ENCODE measurements at places on chromosomes 5 and 9. TPM values are rescaled to one million over a fixed set of nuclear protein-coding genes. Genes with fewer than 3 reads are reported as not detected.
A peak's percentile ranks its signal among the peaks of the same experiment; 100 is the strongest.

GRCh38 chr9:99052815-99053715 is 51.8 kb upstream of the TGFBR1 start:
- DNase-seq, result no peak
- peaks cover 47% of the 10 kb centered on the region for H3K4me1 ChIP-seq
- peaks cover 2% of the 10 kb centered on the region for H3K27me3 ChIP-seq
- H3K27ac ChIP-seq, result no peak overlapping the region
- H3K4me3 ChIP-seq, result no peak overlapping the region
- H3K36me3 ChIP-seq, result no peaks in the 10 kb centered on the region

GRCh38 chr5:59799668-59800346 is 93.7 kb downstream of the PDE4D start:
- peaks cover 7% of the 10 kb centered on the region for H3K27me3 ChIP-seq
- no peak overlapping the region for H3K4me3 ChIP-seq
- H3K36me3 ChIP-seq, result no peaks in the 10 kb centered on the region
- H3K4me1 ChIP-seq, result no peaks in the 10 kb centered on the region
- no peak overlapping the region for H3K27ac ChIP-seq

The SLC46A2 gene
- total RNA-seq, result not detected

- no peak for DNase-seq
- H3K27ac ChIP-seq, result no peak overlapping the region
Measured at GRCh38 chr5:117266280-117266679, 691.7 kb upstream of the SEMA6A start.

GRCh38 chr9:134316449-134317160 is 9.7 kb upstream of the RXRA start:
- DNase-seq, result no peak
- H3K27me3 ChIP-seq, result no peaks in the 10 kb centered on the region
- no peaks in the 10 kb centered on the region for H3K4me1 ChIP-seq
- no peaks in the 10 kb centered on the region for H3K36me3 ChIP-seq
- no peak overlapping the region for H3K27ac ChIP-seq

The SLC1A3 gene
- 0.99 TPM for total RNA-seq

DNA sequence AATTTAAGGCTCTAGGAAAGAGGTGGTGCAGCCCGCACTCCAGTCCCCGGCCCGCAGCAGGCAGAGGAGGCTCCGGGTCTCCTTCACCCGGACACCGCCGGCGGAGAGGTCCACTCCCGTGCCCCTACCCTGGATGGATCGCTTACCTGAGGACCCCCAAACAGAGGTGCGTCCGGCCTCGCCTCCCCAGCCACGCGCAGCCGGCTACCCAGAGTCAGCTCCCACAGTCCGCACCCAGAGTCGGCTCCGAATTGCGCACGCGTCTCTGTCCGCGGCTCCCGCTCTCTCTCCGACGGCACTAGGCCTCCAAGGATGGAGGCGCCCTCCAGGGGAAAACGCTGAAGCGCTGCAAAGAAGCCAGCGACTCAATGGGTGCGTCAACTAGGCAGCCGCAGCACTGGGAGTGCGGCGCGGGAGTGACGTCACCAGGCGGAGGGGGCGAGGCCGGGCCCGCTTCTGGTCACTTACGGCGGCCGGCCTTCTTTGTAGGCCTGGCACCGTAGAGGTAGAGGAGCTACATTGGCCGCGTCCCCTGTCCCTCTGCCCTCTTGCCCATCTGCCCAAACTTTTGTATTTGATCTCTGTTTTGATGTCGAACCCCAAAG is at the start of gene ELP1:
Gene ELP1, minus strand, starts transcription at position 407 of the 605 bp plus-strand sequence. CDS start 2,978 bp downstream, outside the sequence.
- H3K4me1 ChIP-seq, result peaks cover 27% of the 10 kb centered on the region
- peaks cover 5% of the 10 kb centered on the region for H3K36me3 ChIP-seq
- peak within 1 kb of the TSS; percentile 92 for H3K27ac ChIP-seq
- peak; percentile 94 for DNase-seq

The OR1J2 gene
- not detected for total RNA-seq

The PROB1 gene
- total RNA-seq, result 1.2 TPM

DNA sequence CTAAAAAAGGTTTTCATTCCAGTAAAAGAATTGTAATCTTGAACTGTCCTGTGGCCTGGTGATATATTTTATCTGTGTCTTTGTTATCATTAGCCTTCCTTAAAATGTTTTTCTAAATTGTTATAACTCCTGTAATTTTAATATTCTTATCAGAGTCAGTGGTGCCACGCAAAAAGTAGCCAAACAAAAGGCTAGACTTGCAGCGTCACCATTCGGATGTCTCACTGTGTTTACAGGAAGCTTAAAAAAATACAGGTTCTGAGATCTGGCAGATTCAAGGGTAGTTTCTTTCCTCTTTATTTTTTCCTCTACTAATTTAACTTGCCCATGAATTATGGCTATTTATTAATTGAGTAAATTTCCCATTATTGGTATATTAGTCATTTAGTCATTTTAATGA is 362.3 kb downstream of the MAT2B start:
- H3K27ac ChIP-seq, result no peak overlapping the region
- H3K27me3 ChIP-seq, result no peaks in the 10 kb centered on the region
- no peaks in the 10 kb centered on the region for H3K4me1 ChIP-seq
- no peak for DNase-seq
- no peak overlapping the region for H3K4me3 ChIP-seq

DNA sequence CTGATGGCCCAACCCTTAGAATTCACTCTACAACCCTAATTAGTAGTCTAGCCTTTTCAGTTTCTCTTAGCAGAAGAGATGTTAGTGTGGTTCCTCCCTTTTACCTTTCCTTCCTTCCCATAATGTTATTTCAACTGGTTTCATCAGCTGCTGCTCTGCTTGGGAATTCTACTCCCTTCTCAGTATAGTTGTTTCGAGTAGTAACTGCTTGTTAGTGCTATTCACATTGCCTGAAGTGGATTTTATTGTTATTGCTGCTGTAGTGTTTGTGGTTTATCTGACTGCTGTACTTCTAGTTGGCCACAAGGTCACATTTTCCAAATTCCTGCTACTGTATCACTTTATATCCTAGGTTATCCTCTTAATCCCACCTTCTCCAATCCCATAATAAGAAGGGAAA is 29.7 kb downstream of the SMIM15 start:
- H3K27ac ChIP-seq, result no peak overlapping the region
- no peak overlapping the region for H3K4me3 ChIP-seq
- no peaks in the 10 kb centered on the region for H3K27me3 ChIP-seq
- DNase-seq, result no peak
- H3K36me3 ChIP-seq, result peaks cover 4% of the 10 kb centered on the region
- H3K4me1 ChIP-seq, result no peaks in the 10 kb centered on the region

The ARID3C gene
- total RNA-seq, result 0.37 TPM

The IL3 gene
- not detected for total RNA-seq

DNA sequence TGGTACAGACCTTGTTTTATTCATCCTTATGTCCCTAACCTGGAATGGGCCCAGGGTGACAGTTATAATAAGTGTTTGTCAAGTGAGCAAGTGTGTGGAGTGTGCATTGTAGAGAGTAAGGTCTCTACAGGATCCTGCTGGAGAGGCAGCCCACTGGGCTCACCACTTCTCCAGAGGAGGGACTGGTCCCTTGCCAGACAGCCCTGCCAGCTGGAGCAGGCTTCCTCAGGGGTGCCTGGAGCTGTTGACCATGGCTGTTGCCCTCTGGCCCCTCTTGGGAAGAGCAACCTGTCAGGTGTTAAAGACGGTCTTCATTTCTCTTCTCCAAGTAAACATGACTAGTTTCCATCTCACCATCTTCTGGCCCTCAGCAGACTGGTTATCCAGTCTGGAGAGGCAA is 20.0 kb downstream of the IRF1 start:
- no peaks in the 10 kb centered on the region for H3K27me3 ChIP-seq
- no peak overlapping the region for H3K27ac ChIP-seq
- peaks cover 9% of the 10 kb centered on the region for H3K36me3 ChIP-seq

DNA sequence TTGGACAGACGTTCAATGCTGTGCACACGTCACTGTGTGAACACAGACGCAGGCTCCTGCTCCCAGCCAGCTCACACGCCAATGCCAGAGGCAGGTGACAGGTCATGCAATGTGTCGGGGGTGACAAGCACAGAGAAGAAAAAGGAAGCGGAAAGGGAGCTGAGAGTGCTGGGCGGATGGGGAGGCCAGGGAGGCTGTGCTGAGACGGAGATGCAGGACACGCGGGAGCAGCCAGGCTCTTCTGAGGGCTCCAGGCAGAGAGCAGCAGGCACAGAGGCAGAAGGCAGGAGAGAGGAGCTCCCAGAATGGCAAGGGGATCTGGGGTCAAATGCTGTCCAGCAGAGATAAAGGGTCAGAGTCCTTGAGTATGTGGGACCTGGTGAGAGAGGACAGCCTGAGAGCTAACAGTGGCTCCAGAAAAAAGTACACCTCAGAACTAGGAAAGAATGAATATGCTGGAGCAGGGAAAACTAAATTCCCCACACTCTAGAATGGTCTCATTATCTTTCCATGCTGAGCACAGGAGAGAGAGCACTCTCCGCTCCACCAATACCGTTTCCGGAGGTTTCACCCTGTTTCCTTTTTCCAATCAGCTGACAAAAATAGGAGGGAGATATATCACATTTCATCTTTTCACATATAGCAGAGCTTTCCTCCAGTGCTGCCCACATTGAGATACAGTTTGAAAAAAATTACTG is 32.8 kb upstream of the NSMF start:
- H3K4me1 ChIP-seq, result peaks cover 3% of the 10 kb centered on the region
- no peak overlapping the region for H3K4me3 ChIP-seq
- DNase-seq, result no peak
- H3K27me3 ChIP-seq, result no peaks in the 10 kb centered on the region
- H3K36me3 ChIP-seq, result no peaks in the 10 kb centered on the region

DNA sequence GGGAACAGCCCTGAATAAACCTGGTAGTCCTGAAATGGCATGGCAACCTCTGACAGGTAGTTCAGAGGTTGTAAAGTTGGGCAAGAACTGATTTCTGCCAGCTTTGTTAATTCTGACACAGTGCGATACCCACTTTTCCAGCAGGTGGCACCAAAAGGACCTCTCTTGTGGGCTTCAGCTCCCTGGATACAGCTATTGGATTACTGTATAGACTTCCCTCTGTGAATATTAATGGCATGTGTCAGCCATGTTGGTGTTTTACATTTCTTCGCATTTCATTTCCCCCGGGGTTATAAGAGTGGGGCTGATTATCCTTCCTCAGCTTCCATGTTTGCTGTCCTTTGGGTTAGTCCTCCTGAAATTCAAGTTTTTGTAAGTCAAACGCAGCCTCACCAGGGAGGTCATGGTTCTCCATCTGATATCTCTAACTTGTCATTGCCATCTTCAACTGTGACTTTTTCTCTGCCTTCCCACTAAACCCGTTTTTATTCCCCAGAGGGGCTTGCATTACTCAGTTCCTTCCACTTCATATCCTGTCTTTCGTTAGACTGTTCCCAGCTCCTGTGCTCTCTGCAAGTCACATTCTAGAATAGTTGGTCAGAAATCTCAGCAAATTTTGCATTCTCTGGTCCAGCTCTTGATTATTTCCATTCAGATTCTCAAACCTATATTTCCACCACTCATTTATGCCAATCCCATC is 135.6 kb downstream of the LIFR start:
- peaks cover 16% of the 10 kb centered on the region for H3K27me3 ChIP-seq
- H3K4me3 ChIP-seq, result no peak overlapping the region
- H3K27ac ChIP-seq, result no peak overlapping the region
- peak; percentile 65 for DNase-seq
- H3K36me3 ChIP-seq, result no peaks in the 10 kb centered on the region

DNA sequence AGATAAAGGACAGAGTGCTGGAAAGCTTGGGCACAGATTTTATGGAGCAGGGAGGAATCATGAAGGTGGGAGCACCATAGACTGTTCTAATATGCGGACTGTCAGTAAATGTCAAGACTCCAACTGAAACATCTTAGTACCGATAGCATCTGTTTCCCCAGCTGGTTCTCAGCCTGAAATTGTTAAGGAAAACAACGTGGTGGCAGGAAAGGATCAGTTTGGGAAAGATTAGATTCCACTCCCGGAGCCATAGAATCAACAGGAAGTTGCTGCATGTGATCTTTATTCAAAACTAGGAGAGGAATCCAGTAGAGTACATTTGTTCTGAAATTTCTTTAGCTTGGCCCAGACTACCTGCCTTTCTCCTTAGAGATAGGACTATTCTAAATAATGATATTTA is 559.1 kb downstream of the CSNK1G3 start:
- H3K27me3 ChIP-seq, result no peaks in the 10 kb centered on the region
- no peak overlapping the region for H3K4me3 ChIP-seq
- H3K36me3 ChIP-seq, result no peaks in the 10 kb centered on the region
- H3K27ac ChIP-seq, result no peak overlapping the region
- no peak for DNase-seq
- no peaks in the 10 kb centered on the region for H3K4me1 ChIP-seq

DNA sequence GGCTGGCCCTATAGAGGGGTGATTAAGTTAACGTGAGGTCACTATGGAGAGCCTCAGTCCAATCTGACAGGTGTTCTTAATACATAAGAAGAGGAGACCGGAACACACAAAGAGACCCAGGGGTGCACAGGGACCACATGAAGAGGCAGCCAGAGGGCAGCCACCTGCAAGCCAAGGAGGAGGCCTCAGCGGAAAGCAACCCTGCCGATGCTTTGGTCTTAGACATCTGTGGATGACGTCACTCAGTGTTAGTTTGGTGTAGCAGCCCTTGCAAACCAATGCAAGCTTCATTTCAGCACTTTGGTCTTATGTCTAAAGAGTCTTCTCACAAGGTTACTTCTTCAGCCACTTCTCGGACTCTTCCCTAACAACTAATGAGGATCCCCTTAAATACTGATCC is 47.6 kb upstream of the GRHPR start:
- DNase-seq, result peak; percentile 19
- no peak overlapping the region for H3K4me3 ChIP-seq
- H3K36me3 ChIP-seq, result no peaks in the 10 kb centered on the region
- H3K4me1 ChIP-seq, result peaks cover 5% of the 10 kb centered on the region

Data from activated naive CD4-positive, alpha-beta T cell treated with anti-CD3 and anti-CD28 coated beads for 36 hours (primary cell).